ENCODE measurements at places on chromosomes 6 and 20.

DNA sequence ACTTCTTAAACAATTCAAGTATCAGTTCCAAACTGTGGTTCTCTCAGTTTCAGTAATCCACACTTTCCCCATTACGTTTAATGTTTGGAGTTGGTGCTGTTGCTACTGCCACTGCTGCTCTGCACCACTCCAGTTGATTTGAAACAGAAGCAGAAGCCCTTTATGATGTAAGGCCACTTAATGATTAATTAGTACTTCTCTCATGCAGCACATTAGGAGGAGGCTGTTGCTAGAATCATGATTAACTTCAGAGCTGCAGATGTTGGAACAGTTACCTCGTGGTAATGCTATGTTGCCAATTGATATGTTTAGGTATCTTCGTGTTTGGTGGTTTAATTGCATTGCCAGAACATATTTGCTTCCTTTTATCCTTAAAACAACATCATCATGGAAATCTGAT is 986.2 kb upstream of the CITED2 start:
- DNase-seq: no peak

DNA sequence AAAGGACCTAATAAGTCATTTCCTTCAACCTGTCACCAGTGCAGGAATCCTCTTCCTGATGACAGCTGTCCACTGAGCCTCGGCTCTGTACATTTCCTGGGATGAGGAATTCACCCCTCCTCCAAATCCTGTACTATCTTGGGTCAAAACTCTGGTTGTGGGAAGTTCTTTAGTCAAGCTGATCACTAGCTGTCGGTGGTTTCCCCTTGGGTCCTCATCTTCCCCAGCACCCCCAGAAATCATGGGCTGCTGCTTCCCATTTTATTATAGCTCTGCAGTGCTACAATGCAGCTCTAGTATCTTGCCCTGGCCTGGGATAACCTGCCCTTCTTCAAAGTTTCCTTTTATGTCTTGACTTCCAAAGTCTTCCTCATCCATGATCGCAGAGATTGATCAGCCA is 14.6 kb upstream of the ADA start:
- DNase-seq: no peak

GRCh38 chr6:129100164-129100563 is 217.2 kb downstream of the LAMA2 start:
- DNase-seq: no peak

- DNase-seq: no peak
These were observed 22.9 kb downstream of the CNBD2 start for GRCh38 chr20:35991142-35991771.

GRCh38 chr6:151263967-151264366 is 24.2 kb downstream of the AKAP12 start:
- no peak for DNase-seq

GRCh38 chr6:47106721-47107197 is 64.6 kb upstream of the ADGRF1 start:
- no peak for DNase-seq

- DNase-seq: peak; percentile 65
These were observed 16.1 kb upstream of the ZNF292 start for GRCh38 chr6:87139236-87139635.
